Mesothelial cell of epicardium (in vitro differentiated cells): ENCODE measurements at places on chromosomes 5 and 9. TPM values are rescaled to one million over a fixed set of nuclear protein-coding genes. Genes with fewer than 3 reads are reported as not detected.
A peak's percentile ranks its signal among the peaks of the same experiment; 100 is the strongest.

The UCK1 gene
- total RNA-seq = 21.9 to 26.6 TPM (median 23.2 TPM) in 3 replicates

The LCN1 gene
- total RNA-seq = not detected in 3 replicates

The BTNL9 gene
- 0.18 TPM in 1 of 3 replicates, not detected in the others for total RNA-seq

The FAM151B gene
- 1.5 to 2.3 TPM (median 1.9 TPM) in 3 replicates for total RNA-seq

DNA sequence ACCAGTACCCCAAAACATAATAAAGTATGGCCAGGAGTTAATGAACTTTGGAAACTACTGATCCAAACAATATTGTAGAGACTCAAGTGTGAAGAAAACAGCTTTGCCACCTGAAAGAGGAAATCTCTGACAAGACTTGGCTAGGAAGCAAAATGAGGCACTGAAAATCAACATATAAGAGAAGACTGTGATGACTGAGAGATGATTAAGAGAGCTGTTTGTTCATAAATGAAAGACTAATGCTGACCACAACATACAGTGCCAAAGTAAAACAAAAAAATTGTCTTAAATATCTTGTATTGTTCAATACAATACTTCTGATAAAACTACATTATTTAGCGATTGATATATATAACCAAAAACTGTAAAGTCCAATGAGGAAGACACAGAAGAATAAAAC, 7.2 kb downstream of the RC3H2 start:
- H3K4me1 ChIP-seq = peaks cover 15% of the 10 kb centered on the region
- peak overlapping the region; percentile 55 for H3K27ac ChIP-seq
- DNase-seq = no peak
- peaks cover 15% of the 10 kb centered on the region for H3K36me3 ChIP-seq

DNA sequence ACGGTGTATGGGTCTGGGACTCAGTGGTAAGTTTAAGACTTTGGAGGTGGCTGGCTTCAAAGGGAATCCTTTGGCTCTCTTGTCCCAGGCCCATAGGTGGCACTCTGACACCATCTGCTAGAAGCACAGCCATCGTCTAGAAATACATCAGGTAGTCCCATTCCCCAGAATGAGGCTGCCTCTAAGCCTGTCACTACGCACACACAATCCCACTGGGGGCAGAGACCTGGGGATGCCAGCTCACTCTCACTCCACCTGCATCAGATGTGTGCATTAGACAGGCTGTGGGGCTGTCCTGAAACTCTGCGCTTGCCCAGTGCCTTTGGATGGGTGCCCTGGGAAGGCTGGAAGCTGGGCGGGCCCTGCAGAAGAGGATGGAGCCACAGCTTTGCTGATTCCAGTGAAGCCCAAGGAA, 127.5 kb upstream of the PANK3 start:
- peaks cover 1% of the 10 kb centered on the region for H3K4me1 ChIP-seq
- H3K27ac ChIP-seq = no peak overlapping the region
- no peak overlapping the region for H3K4me3 ChIP-seq
- DNase-seq = peak; percentile 58

GRCh38 chr5:6175172-6175854, 203.0 kb downstream of the MED10 start:
- DNase-seq = no peak
- no peak overlapping the region for H3K27ac ChIP-seq
- H3K4me3 ChIP-seq = no peak overlapping the region
- H3K4me1 ChIP-seq = peaks cover 15% of the 10 kb centered on the region
- peaks cover 53% of the 10 kb centered on the region for H3K27me3 ChIP-seq

DNA sequence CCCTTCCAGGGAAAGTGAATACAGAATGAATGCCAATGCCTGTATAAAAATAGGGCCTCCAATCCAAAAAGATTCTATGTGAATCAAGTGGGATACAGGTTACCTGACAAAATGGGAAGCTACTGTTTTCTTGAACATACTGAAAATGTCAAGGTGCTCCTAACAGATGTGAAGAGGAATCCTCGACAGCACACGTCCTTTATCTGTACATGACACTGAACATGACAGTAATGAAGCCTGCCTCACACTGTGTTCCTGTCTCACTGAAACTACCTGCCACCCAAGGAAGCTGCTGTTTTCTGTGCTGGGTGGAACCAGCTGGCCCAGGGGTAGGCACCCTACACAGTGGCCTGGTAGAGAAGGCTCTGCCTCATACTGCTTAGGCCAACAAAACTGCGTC, 165.3 kb upstream of the RAPGEF1 start:
- H3K36me3 ChIP-seq = peaks cover 16% of the 10 kb centered on the region
- H3K4me3 ChIP-seq = no peak overlapping the region
- no peaks in the 10 kb centered on the region for H3K27me3 ChIP-seq
- DNase-seq = no peak

DNA sequence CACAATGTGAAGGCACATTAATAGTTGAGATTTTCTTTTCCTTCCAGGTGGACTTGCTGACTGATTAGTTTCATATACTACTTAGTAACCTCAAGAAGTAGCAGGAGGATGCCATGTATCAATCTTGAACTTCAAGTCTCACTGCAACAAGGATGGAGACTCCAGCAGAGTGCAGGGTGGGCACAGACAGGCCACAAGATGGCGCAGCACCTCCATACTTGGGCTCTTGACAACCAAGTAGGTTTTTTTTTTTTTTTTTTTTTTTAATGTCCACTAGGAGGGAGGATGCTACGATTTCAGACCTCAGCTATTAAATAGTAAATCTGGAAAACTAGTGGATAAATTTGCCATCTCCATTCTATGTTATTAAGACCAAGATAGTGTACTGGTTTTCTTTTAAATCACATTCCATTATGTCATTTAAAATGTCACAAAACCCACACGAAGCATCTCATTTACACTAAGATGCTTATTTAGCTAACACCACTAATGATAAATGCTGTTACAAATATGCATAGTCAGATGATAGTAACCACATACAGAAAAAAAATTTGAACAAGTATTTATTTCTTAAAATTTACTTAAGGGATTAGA, 58.6 kb downstream of the IL6ST start:
- no peaks in the 10 kb centered on the region for H3K27me3 ChIP-seq
- H3K4me3 ChIP-seq = no peak overlapping the region
- peak; percentile 76 for DNase-seq
- peaks cover 6% of the 10 kb centered on the region for H3K36me3 ChIP-seq
- no peaks in the 10 kb centered on the region for H3K4me1 ChIP-seq

- peaks cover 4% of the 10 kb centered on the region for H3K27me3 ChIP-seq
- no peak for DNase-seq
- peak overlapping the region; percentile 6 for H3K27ac ChIP-seq
- peaks cover 23% of the 10 kb centered on the region for H3K4me1 ChIP-seq
- H3K36me3 ChIP-seq = peaks cover 2% of the 10 kb centered on the region
Measured at GRCh38 chr5:159033351-159033657, 66.4 kb downstream of the EBF1 start.

DNA sequence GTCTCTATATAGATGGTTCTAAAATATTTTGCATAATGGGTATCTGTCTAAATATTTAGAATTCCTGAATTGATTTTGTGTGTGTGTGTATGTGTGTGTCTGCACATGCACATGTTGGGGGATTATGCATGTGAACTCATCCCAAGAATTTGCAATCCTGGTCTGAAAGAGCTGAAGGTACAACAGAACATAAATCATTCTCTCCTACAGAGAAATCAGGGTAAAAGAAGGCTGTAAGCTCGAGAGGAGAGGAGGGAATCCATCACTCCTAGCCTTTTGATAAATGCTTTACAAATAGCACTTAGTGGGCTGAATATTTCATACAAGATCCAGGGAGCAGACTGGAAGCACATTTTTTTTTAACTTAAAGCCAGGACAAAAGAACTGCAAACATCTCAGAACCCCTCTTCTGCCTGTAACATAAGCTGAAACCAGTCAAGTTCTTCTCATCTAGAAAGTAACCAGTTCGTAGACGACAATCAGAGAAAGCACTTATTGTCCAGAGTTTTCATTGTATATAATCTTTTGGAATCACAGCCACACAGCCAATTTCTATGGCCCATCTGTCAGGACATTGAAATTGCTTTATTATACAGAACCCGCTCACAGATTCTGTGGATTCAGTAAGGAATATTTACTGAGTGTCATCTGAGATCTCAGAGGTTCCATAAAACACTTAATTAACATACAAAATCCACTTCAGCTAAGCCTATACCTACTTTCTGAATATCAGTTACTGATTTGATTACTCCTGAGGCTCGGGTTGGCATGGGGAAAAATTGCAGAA, 541.4 kb upstream of the ZNF462 start:
- peak overlapping the region; percentile 85 for H3K27ac ChIP-seq
- H3K36me3 ChIP-seq = no peaks in the 10 kb centered on the region
- H3K27me3 ChIP-seq = no peaks in the 10 kb centered on the region
- no peak for DNase-seq
- no peak overlapping the region for H3K4me3 ChIP-seq
- peaks cover 55% of the 10 kb centered on the region for H3K4me1 ChIP-seq

DNA sequence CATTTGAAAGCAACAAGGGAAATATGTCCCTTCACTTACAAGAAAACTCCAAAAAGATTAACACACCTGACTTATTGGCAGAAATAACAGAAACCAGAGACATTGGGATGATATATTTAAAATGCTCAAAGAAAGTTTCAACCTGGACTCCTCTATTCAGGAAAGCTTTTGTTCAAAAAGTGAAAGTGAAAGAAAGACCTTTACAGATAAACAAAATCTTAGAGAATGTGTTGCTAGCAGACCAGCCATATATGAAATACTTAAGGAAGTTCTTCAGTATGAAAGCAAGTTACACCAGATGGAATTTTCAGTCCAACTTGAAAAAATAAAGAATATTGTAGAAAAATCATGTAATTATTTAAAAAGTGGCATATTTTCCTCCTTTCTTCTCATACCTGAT, 1075.1 kb downstream of the NR2F1-AS1 start:
- peak overlapping the region; percentile 32 for H3K4me3 ChIP-seq
- peak overlapping the region; percentile 79 for H3K27ac ChIP-seq
- peaks cover 2% of the 10 kb centered on the region for H3K36me3 ChIP-seq
- DNase-seq = no peak

DNA sequence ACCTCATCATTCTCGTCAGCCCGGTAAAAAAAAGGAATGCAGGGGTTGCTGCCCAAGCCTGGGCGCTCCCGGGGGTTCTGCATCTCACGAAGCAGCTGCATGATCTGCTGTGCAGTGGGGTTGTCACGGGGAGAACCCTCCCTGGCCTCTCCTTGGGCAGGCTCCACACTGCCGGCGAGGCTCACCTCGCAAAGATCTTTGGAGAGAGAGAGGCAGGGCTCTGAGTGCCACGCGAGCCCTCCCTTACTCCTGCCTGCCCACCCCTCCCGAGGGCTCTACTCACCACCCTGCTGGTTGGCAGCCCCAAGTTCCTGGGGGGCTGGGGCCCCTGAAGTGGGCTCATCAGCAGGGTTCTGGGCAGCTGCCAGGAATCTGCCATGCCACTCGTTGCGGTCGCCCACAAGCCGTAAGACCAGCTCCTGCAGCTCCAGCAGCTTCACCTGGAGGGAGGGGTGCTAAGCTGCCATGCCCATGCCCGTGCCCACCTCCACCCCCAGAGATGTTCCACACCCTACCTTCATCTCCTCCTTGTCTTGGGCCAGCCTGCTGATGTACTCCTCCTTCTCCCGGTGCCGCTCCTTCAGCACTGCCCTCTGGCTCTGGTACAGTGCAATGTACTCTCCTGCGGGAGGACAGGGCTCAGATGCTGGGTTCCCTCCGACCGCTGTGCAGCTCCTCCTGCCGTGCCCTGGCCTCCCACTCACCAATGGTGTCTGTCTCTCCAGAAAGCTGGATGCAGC, 18.6 kb downstream of the GOLGA2 start:
- H3K4me1 ChIP-seq = peaks cover 3% of the 10 kb centered on the region
- H3K27me3 ChIP-seq = no peaks in the 10 kb centered on the region
- no peak overlapping the region for H3K4me3 ChIP-seq
